ENCODE measurements at places on chromosomes 12 and 14.

GRCh38 chr12:116138781-116139180 is 138.7 kb downstream of the MED13L start:
- no peak for DNase-seq

DNA sequence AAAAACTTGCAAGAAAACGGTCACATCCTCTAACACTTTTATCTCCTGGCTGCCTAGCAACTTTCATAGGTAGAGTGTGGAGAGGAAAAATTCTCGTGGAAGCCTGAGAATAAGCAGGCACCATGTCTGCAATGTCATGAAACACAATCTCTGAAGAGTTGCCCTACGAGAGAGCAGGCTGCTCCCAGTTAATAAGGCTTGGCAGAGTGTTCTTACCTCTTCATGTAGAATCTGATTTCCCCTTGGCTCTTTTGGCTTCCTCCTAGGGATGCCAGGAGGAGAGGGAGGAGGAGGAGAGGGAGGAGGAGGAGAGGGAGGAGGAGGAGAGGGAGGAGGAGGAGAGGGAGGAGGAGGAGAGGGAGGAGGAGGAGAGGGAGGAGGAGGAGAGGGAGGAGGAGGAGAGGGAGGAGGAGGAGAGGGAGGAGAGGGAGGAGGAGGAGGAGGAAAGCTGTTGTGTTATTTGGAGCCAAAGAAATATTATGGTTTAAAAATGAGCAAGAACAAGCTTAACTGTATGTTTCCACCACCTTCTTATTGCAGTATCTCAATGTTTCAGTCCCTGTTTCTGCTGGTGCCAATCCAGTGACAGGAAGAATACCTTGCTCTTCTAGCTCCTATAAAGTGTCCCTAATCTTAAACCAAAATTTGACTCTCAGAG is 52.9 kb downstream of the EGLN3 start:
- no peak for DNase-seq

GRCh38 chr12:28121899-28122655 is 68.2 kb upstream of the CCDC91 start:
- no peak for DNase-seq

DNA sequence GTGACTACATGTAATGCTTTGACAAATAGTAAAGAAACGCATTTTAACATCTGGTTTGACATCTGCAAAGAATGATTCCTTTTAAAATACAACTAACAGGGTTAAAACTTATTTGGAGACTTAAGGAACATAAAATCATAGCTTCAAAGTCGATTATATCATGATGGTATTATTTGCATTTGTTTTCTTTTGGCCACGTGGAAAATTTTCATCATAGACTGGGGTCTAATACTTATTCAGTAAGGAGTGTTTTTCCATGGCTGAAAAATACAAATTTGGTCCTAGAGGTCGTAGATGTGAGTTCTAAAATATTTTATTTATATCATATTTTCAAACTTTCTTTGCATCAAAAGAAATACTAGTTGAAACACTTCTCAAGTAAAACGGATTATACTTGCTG is 31.5 kb upstream of the LMNTD1 start:
- no peak for DNase-seq

- DNase-seq, result peak; percentile 27
Observed at GRCh38 chr12:46661110-46661845, 164.5 kb downstream of the SLC38A4 start.

GRCh38 chr12:19239616-19240234 is 110.2 kb downstream of the PLEKHA5 start:
- no peak for DNase-seq

DNA sequence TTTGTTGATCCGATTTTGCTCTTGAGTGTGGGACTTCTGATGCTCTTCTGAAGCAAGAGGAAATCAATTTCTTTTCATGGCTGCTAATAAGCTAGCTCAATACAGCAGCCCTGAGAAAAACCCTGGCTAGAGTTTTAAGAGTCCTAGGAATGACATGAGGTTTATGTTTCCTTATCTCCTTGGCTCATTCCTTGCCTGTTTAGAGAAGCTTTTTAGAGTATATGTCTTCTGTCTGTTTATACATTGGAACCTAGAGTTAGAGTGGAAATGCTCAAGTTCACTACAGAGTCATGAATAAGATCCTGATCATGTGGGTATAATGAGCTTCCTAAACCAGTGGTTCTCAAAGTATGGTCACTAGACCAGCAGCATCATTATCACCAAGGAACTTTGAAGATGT is 34.5 kb downstream of the SMOC1 start:
- DNase-seq, result no peak

DNA sequence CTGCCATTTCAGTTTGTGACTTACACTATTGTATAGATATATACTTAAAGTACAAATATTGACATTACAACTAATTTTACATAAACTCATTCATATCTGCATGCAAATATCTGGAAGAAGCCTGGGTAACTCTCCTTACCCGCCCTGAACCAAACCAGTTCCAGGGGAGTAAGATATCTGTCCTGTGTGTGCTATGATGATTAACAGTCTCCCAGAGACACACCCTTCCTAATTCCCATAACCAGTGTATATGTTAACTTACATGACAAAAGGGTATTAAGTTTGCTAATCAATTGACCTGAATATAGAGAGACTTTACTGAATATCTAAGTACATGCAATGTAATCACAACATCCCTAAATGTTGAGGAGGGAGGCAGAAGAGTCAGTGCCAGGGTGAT is 23.0 kb downstream of the PRB3 start:
- no peak for DNase-seq

DNA sequence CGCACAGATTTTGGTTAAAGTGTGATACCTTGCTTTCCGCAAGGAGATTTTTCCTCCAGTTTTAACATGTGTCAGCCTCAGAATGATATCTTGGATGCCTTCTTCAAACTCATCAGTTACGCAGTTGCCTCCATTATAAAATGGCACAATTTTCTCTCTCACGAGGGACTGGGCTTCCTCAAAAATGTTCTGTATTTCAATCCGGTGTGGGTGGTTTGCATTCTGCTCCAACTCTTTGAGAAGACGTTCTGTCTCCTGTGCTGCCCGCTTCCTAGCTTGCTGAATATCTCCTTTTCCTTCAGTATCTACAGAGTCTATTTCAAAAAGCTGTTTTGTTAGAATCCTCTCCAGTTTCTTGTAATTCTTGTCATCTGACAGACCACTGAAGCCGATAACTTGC is 1.8 kb downstream of the BAG5 start:
- DNase-seq, result no peak

DNA sequence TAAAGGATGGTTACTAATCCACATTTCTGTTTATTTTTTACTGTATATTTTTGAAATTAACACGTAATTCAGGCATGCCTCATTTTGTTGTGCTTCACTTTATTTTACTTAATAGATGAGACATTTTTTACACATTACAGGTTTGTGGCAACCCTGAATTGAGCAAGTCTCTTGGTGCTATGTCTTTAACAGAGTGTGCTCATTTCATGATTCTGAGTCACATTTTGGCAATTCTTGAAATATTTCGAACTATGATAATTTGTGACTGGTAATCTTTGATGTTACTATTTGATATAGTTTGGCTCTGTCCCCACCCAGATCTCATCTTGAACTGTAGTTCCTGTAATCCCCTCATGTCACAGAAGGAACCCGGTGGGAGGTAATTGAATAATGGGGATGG is 1120.5 kb upstream of the FLRT2 start:
- no peak for DNase-seq

DNA sequence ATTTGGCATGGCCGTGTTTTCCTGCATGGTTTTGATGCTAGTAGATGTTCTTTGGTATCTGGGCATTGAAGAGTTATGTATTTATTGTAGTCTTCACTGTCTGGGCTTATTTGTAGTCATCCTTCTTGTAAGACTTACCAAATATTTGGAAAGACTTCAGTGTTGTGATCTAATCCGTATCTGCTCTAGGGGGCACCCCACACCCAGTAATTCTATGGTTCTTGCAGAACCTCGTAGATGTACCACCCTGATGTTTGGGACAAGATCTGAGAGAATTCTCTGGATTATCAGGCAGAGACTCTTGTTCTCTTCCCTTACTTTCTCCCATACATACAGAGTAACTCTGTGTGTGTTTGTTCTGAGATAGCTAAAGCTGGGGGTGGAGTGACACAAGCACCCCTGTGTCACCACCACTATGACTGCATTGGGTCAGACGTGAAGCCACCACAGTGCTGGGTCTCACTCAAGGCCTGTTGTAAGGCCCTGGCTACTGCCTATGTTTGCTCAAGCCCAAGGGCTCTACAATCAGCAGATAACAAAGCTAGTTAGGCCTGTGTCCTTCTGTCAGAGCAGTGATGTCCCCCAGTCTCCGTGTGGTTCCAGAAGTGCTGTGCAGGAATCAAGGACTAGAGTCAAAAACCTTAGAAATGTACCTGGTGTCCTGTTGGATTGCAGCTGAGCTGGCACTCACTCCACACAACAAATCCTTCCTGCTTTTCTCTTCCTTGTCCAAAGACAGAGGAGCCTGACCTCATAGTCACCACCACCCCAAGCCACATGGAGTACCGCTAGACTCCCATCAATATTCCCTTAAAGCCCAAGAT is 9.6 kb downstream of the RDH16 start:
- DNase-seq, result no peak

DNA sequence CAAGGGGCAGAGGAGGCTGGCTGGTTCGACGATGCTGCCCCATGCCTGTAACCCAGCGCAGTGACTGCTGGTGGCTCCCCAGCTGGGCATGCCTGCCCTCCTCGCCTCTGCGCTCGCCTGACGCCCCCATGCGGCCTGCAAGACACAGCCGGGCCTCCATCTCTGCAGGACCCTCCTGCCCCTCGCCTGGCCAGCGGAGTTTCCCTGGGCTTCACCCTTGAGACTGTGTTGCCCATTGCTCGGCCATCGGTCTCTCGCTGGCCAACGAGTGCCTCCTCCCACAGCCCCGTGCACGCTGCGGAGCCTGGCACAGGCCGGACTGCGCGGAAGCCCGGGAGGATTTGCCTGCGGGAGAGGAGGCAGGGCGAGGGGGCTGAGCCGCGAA is 17.6 kb downstream of the ASPG start:
- no peak for DNase-seq

DNA sequence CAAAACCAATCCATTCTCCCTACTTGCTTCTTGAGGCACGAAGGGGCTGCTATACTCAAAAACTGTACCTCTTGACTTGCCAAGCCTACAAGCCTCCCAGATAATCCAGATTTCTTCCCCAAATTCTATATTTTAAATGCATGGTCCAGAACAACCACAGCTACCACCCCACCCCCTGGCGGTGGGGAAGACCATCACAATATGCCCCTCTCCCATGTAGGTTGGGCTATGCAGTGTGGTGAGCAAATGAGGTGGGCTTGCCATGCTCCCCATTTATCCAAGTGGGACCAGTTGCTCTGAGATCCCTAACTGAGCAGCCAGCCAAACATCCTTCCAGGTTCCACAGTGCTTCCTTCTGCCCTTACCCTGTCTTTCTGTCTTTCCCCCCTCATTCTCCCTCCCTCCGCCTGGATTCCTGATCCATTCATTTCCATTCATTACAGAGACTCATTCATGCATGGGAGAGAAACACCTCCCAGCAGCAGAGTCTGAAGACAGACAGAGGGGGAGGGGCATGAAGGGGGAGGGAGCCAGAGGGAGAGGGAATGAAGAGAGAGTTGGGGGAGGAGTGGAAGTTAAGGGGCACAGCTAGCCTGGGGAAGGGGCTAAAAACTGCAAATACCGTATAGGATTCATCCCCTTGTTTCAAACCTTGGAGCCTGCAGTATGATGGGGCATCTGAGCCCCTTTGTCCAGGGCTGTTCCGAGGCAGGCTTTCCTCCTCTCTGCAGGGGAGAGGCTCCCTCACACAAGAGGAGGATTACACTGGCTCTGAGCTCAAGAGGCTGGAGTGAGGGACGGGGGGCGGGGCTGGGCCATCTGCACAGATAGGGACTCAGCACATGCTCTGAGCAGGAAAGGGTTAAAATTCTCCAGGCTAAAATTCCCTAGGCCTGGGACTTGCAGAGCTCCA is 4.4 kb downstream of the ZNF219 start:
- DNase-seq, result peak; percentile 43

- DNase-seq, result no peak
Observed at GRCh38 chr12:68514807-68515411, 95.8 kb upstream of the RAP1B start.

- DNase-seq, result no peak
Observed at GRCh38 chr12:10238526-10238925, 25.8 kb downstream of the GABARAPL1 start.

GRCh38 chr12:70309348-70309747 is 56.7 kb upstream of the KCNMB4 start:
- DNase-seq, result no peak

DNA sequence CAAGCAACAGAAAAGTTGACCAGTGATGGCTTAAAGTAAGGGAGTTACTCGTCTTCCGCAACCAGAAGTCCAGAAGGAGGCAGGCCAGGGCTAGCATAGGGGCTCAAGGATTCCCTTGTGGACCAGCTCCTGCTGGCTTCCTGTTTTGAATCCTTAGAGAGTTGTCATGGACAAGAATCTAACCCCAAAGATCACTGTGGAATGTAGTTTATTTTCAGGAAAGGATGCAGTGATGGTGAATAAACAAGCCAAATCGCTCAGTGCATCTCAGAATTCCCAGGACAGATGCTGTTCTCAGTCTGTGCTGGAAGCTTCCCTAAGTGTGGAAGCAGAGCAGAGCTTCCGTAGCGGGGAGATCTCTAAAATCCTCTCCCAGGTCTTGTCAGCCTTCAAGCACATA is 311.3 kb downstream of the C12orf75 start:
- no peak for DNase-seq

DNA sequence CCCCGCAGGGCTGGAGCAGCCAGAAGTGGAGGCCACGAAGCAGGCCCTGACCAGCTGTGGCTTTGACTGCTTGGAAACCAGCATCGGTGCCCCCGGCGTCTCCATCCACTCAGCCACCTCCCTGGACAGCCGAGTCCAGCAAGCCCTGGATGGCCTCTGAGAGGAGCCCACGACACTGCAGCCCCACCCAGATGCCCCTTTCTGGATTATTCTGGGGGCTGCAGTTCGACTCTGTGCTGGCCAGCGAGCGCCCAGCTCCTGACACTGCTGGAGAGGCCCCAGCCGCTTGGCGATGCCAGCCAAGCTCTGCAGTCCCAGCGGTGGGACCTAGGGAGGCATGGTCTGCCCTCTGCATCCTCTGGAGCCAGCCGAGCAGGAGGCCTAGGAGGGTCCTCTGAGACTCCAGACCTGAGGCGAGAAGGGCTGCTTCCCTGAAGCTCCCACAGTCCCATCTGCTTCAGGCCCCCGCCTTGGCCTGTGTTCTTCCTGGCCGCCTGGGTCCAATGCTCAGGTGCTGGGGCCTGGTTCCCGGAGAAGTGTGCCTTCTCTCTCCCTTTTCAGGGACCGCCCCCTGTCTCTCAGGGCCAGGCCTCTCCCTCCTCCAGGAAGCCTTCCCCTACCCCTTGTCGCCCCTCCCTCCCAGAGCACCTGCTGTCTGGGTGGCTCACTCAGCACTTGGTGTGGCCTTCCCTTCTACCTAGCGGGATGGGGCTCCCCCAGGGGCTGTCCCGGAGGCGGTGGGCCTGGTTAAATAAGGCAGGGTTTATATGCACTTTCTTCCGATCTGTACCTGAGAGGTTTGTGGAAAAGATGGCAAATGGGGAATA is 23.0 kb downstream of the MVK start:
- no peak for DNase-seq

DNA sequence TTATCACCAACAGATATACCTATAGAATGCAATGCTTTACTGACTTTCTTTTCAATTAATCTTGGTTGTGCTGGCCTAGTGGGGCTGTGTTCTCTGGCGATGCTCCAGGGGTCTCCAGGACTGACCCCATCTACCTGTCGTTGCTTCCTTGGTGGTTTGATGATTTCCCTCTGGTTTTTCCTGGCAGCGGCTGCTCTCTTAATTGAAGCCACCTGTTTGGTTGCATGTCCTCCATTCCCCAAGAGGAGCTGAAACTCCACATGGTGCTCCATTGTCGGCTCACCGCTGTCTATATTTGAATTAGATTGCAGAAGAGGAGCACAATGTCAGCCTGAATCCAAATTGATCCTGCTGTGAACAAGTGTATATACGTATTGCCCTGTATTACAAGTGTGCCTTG is 7.1 kb upstream of the IFNG-AS1 start:
- DNase-seq, result no peak
